ENCODE measurements at places on chromosomes 16 and 17. TPM values are rescaled to one million over a fixed set of nuclear protein-coding genes. Genes with fewer than 3 reads are reported as not detected.

TMIGD1 gene
- total RNA-seq, result not detected

GRB7 gene
- total RNA-seq, result 0.43 TPM

TBC1D3I gene
- total RNA-seq, result not detected

DNA sequence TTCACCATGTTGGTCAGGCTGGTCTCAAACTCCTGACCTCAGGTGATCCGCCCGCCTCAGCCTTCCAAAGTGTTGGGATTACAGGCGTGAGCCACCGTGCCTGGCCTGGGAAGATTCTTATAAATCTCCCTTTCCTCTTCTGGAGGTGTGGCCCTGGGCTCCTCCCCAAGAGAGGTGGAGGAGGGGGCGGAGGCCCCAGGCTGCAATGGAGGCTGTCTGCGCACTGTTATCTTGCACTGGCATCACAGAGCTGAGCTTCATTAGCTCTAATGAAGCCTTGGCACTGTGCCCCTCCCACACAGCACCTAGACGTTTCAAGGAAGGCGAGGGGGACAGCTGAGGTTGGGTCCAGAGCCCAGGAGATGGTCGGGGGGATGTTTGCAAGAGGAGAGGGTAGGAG, 7.5 kb downstream of the ARHGAP23 start:
- DNase-seq, result no peak

- DNase-seq, result no peak
These were observed 61.4 kb upstream of the ARHGAP44 start for GRCh38 chr17:12727881-12728280.

DNA sequence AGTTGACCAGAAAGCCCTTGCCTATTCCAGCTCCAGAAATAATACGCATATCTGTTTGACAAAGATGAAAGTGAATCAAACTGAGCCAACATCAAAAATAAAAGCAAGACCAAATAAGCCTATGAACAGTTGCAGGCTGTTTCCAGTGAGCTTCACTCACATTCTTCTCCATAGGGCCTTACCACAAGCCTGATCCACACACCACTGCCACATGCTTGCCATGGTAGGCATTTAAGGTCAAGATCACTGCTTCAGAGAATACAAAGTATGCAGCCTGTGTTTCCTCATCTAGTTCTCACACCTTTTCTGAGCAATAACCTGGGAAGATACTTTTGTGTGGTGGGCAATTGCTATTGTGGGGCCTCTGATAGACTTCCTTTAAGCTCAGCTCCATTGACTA, 1060.2 kb downstream of the CDH11 start:
- DNase-seq, result no peak

DNA sequence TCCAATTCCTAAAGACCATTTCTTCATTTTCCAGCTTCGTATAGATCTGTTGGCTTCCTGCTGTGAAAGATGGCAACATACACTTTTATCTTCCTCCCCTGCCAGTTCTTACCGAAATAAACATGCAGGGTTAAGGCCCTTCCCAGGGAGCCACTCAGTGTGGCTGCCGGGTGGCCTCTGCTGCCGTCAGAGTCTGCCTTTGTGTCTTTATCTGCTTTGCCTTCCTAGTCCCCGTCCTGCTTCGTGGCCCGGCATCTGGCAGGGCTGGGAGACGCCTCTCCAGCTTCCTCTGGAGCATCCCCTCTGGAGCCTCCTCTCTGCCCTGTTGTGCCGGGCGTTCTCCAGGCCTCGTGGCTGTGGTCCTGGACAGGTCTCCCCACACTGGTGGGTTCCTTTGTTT, 30.3 kb upstream of the CAPN15 start:
- no peak for DNase-seq

DNA sequence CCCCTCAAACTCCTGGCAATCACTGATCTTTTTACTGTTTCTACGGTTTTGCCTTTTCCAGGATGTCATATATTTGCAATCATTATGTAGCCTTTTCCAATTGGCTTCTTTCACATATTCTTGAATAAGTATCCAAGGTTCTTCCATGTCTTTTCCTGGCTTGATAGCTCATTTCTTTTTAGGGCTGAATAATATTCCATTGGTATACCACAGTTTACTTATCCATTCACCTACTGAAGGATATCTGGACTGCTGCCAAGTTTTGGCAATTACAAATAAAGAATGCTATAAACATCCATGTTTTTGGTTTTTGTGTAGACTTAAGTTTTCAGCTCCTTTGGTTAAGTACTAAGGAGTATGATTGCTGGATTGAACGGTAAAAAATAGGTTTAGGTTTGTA, 16.0 kb downstream of the GPATCH8 start:
- no peak for DNase-seq

DNA sequence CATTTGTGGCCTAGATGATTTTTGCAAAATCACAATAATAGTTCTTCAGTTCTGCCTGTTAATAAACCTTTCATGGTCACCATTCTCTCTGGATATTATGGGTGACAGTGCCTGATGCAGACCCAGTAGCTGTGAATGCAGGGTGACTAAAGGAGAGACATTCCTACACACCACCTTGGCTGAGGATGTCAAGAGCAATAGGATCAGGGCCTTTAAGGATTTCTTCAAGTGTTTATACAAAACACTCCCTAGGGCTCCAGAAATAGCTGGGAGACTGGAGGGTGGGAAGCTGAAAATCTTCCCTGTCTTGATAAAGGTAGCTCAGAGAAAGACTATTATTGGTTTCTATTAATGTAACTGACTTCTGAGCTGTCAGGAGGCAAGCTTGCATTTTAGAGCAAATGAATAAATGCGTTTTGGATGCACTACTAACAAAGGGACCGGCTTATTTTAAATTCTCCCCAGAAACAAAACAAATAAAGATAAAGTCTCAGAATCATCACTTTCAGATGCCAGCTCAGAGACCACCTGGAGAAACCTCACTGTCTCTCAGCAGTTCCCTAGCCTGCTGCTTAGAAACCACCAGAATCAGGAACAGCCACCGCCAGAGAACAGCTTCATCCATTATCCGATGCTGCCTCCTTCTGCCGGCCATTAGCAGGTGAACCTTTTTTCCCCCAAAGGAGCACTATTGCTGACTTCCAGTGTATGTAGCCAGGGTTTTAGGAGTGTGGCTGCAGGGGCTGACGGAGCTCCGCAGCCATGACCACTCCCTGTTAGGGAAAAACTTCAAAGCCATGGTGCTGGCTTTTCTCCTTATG, 171.4 kb upstream of the DYNLRB2 start:
- DNase-seq, result no peak

- no peak for DNase-seq
These were observed 69.9 kb upstream of the MSI2 start for GRCh38 chr17:57186226-57187019.

DNA sequence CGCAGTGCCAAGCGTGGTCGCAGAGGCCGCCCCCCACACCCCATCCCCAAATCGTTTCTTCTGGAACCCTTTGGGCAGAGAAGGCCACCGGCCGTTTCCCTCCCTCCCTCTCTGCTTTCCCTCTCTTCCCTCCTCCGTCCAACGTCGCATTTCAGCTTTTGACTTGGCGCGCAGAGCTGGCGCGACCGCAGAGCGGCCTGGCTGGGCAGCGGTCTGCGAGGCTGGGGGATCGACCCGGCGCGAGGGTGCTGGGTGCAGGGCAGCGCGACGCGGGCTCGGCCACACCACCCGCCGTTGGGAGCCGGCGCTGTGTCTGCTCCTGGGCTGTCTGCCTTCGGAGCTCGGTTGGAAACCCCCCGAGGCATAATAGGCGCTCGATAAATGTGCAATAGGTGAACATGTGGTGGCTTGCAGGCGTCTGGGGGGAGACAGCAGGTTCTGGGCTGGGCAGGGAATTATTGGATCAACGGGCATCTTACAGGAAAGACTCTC, 2.8 kb upstream of the NTN3 start:
- no peak for DNase-seq

DNA sequence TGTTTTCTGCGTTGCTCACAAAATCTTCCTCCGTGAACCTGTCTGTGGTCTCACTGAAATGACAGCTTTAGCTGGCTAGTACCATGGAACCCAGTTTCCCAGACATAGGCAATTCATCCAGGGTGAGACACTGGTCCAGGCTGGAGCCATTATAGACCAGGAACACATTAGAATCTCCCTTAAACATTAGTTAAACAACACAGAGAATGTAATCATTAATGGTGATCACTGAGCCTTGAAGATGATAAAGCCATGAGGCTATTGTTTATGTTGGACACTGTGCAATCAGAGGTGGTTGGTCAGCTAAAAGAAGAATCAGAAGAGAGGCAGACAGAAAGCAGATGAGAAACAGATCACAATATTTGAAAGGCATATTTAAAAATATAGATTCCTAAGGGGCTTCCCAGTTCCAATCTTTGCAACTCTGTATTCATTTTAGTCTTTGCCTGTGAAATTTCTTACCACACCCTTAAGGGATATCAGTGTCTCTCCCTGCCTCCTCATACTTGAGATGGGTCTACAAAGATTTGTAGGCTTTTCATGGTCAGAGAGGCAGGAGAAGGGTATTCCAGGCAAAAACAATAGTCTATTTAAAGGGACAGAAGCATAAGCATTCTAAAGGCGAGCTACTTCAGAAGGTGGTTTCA, 317.9 kb downstream of the MAP2K6 start:
- no peak for DNase-seq

DNA sequence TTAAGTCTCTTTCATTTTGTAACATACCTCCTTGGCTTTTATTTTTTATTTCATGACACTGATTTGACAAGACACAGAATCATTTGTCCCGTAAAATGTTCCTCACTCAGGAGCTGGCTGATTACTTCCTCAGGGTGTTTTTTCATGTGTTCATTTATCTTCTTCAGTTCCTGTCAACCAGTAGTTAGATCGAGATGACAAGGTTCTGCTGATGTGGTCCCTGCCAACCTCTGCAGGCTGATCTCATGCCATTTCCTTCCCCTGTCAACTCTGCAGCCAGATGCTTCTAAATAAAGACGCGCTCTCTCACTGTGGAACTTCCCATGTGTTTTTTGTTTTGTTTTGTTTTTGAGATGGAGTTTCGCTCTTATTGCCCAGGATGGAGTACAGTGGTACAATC, 8.1 kb upstream of the CXCL16 start:
- no peak for DNase-seq

DNA sequence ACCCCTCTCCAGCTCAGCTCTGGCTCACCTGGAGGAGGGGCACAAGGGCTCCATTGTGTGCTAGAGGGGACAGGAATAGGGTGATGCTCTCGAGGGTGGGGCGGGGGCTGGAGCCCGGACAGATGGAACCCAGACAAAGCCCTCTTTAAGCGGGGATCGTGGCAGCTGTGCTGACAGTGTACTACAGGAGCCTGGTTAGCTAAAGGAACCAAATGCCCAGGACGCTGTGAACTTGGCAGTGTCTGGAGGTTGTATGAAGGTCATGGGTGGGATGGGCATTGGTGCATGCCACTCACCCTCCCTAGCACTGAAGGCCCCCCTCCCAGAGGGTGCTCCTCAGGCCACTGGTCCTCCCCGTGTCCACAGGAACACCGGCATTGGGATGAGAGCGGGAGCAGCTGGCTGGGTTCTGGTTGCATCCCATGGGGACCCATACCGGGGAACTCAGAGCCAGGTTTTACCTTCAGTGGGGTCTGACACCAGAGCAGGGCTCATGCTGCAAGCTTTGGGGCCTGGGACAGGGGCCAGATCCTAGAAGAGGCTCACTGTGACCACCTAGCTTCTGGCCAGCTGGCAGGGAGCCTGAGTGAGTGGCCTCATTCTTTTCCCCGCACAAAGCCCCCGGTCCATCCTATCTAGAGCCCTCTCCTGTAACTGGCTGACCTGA, 11.9 kb downstream of the KIF19 start:
- no peak for DNase-seq

- no peak for DNase-seq
These were observed 29.7 kb downstream of the NME3 start for GRCh38 chr16:1741553-1742165.

Data from activated T-cell treated with anti-CD3 and anti-CD28 coated beads, Interleukin-2, amount 50 U/mL, for 4 hours (primary cell).